ENCODE measurements at places on chromosomes 3 and 15. TPM values are rescaled to one million over a fixed set of nuclear protein-coding genes. Genes with fewer than 3 reads are reported as not detected.

MAPK6 gene
- 77.8 TPM for total RNA-seq

- DNase-seq, result no peak
- no peaks in the 10 kb centered on the region for H3K36me3 ChIP-seq
- H3K27ac ChIP-seq, result no peak overlapping the region
- no peaks in the 10 kb centered on the region for H3K27me3 ChIP-seq
- no peak overlapping the region for H3K4me3 ChIP-seq
Measured at GRCh38 chr3:153291059-153291685, 129.1 kb downstream of the RAP2B start.

DNA sequence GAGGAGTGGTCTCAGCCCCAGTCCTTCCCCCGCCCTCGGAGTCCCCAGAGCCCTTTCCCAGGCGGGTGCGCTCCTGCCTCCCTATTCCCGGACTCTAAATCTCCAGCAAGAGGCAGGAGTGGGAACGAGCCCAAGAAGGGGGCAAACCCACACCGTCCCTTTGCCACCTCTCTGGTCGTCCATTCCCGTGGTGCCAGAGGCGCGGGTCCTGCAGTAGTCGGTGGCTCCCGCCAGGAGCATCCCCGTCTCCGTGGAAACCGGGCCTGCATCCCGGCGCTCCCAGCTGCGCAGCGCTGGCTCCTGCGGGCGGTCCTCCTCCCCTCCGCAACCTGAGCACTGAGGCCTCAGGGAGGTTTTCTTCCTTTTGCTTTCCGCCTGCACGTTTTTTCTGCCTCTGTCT, 44.8 kb downstream of the LHFPL4 start:
- no peaks in the 10 kb centered on the region for H3K4me1 ChIP-seq
- no peaks in the 10 kb centered on the region for H3K36me3 ChIP-seq
- DNase-seq, result no peak
- H3K4me3 ChIP-seq, result no peak overlapping the region
- peaks cover 40% of the 10 kb centered on the region for H3K27me3 ChIP-seq

- DNase-seq, result no peak
- H3K4me1 ChIP-seq, result no peaks in the 10 kb centered on the region
- H3K27ac ChIP-seq, result no peak overlapping the region
- H3K4me3 ChIP-seq, result no peak overlapping the region
- H3K27me3 ChIP-seq, result no peaks in the 10 kb centered on the region
Measured at GRCh38 chr3:20001932-20002331, 10.1 kb downstream of the PP2D1 start.

FBXO40 gene
- total RNA-seq, result not detected

P2RY13 gene
- not detected for total RNA-seq

- DNase-seq, result no peak
- no peak overlapping the region for H3K27ac ChIP-seq
- H3K4me1 ChIP-seq, result peaks cover 11% of the 10 kb centered on the region
- H3K4me3 ChIP-seq, result no peak overlapping the region
- H3K27me3 ChIP-seq, result no peaks in the 10 kb centered on the region
Measured at GRCh38 chr3:120160050-120160449, 65.8 kb upstream of the GSK3B start.

DNA sequence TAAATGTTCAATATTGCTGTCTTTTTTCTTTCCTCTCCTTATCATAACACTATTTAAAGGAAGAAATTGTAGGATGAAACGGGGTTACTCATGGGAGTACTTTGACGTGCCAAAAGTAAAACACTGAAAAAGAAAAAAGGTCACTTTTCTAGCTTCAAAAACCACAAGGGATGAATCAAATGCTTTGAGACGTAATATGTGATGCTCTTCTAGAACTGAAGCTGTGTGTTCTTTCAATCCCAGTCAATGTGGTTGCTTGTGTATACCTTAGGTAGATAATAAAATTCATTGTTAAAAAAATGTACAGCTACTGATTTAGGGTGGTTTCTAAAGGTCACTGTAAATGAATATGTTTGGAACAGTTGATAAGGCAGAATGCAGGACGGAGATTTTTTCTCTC, 538.8 kb upstream of the ZNF717 start:
- no peaks in the 10 kb centered on the region for H3K27me3 ChIP-seq
- no peaks in the 10 kb centered on the region for H3K36me3 ChIP-seq
- H3K4me3 ChIP-seq, result no peak overlapping the region
- peaks cover 4% of the 10 kb centered on the region for H3K4me1 ChIP-seq

- peaks cover 15% of the 10 kb centered on the region for H3K27me3 ChIP-seq
- no peak overlapping the region for H3K27ac ChIP-seq
- no peak for DNase-seq
Measured at GRCh38 chr3:4750306-4750968, 228.8 kb upstream of the BHLHE40 start.

GOLGA8H gene
- total RNA-seq, result 2.1 TPM

- no peak for DNase-seq
- H3K27ac ChIP-seq, result no peak overlapping the region
- H3K4me3 ChIP-seq, result no peak overlapping the region
- no peaks in the 10 kb centered on the region for H3K36me3 ChIP-seq
Measured at GRCh38 chr15:68209735-68210408, 4.7 kb upstream of the CALML4 start.

GRCh38 chr3:143286392-143287010, 166.9 kb downstream of the CHST2 start:
- no peak for DNase-seq
- H3K27ac ChIP-seq, result no peak overlapping the region
- H3K4me3 ChIP-seq, result no peak overlapping the region
- H3K36me3 ChIP-seq, result no peaks in the 10 kb centered on the region

GRCh38 chr3:59316688-59317275, 267.0 kb upstream of the CFAP20DC start:
- no peak for DNase-seq
- peaks cover 2% of the 10 kb centered on the region for H3K36me3 ChIP-seq
- peaks cover 22% of the 10 kb centered on the region for H3K4me1 ChIP-seq
- H3K4me3 ChIP-seq, result no peak overlapping the region
- H3K27ac ChIP-seq, result no peak overlapping the region

- no peak overlapping the region for H3K4me3 ChIP-seq
- peaks cover 17% of the 10 kb centered on the region for H3K36me3 ChIP-seq
- no peaks in the 10 kb centered on the region for H3K27me3 ChIP-seq
- no peaks in the 10 kb centered on the region for H3K4me1 ChIP-seq
Measured at GRCh38 chr3:183854318-183855035, 29.1 kb upstream of the MAP6D1 start.

- H3K27ac ChIP-seq, result no peak overlapping the region
- no peaks in the 10 kb centered on the region for H3K36me3 ChIP-seq
- H3K4me1 ChIP-seq, result peaks cover 9% of the 10 kb centered on the region
Measured at GRCh38 chr15:52714968-52715367, 35.8 kb upstream of the ATOSA start.

DNA sequence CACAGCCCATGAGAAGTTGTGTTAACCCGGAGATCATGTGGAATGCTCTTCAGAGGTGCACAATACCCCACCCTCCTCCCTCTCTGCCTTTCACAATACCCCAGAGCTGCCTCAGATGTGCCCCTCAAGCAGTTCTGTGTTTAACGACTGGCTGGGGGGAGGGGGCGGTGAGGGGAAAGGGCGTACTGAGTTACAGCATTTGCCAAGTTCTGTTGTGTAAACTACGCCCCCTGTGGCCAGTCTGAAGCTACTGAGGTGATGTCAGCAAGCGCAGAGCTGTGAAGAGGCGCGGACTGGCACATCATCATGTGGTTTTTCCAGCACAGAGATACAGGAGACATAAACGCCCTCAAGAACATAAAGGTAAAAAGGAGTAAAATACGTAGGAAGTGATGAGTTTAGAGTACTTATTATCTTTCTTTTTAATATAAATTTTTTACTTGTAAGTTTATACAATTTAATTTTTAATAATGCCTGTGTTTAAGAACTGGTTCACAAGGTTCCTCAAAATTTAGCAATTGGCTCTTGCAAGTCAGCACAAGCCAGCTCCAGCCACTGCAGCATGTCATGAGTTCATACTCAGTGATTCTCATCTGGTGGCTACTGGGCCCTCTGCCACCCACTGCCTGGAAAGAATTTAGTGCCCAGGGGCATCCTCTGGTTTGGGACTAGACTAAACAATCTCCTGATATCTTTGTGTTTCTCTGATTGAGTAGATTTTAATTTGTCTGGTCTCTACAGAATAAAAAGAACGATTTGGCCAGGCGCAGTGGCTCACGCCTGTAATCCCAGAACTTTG, 1.7 kb downstream of the EPB42 start:
- no peaks in the 10 kb centered on the region for H3K36me3 ChIP-seq
- H3K27ac ChIP-seq, result no peak overlapping the region
- H3K4me1 ChIP-seq, result peaks cover 5% of the 10 kb centered on the region
- DNase-seq, result peak; percentile 25
- H3K27me3 ChIP-seq, result no peaks in the 10 kb centered on the region
- H3K4me3 ChIP-seq, result no peak overlapping the region

DNA sequence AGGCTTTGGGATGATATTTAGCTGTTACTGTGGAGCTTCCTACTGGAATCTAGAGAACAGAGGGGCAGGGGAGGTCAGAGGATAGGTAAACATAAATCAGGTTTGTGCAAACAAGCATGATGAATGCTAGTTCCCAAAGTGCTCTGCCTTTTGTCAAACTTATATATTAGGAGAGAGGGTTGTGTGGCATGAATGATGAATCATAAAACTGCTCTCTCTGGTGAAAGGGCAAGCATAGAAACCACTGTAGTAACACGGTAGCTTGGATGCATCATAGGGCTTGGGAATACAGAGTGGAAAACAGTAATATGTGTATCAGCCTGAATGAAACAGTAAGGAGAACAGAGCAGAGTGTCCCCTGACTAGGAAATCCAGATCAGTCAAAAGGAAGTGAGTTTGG, 486.7 kb downstream of the IL5RA start:
- H3K4me3 ChIP-seq, result no peak overlapping the region
- H3K27me3 ChIP-seq, result no peaks in the 10 kb centered on the region
- no peak overlapping the region for H3K27ac ChIP-seq
- no peaks in the 10 kb centered on the region for H3K36me3 ChIP-seq
- no peak for DNase-seq
- H3K4me1 ChIP-seq, result no peaks in the 10 kb centered on the region

DNA sequence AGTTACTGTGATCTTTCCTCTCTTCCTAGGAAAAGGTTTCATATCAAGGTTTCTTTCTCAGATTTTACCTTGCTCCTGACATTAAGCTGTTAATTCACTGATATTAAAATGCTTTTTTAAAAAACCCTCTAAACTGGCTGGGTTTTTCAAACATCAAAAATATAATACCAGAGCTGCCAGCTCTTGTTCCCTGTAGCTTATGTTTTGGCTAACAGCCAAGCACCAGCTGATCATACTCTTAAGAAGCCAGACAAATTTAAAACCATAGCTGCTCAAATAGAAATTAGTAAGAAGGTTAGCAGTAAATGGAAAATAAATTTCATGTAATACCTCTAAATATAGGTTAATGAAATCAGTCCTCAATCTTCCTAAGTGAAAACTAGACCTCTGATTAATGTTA, 657.5 kb downstream of the GRM7 start:
- H3K27me3 ChIP-seq, result no peaks in the 10 kb centered on the region
- H3K27ac ChIP-seq, result no peak overlapping the region
- no peak overlapping the region for H3K4me3 ChIP-seq
- H3K36me3 ChIP-seq, result peaks cover 1% of the 10 kb centered on the region
- H3K4me1 ChIP-seq, result peaks cover 11% of the 10 kb centered on the region
- no peak for DNase-seq

- H3K27ac ChIP-seq, result no peak overlapping the region
- H3K4me3 ChIP-seq, result no peak overlapping the region
- no peak for DNase-seq
- H3K4me1 ChIP-seq, result no peaks in the 10 kb centered on the region
- no peaks in the 10 kb centered on the region for H3K36me3 ChIP-seq
Measured at GRCh38 chr3:63450634-63451363, 172.7 kb downstream of the SYNPR start.

- no peak overlapping the region for H3K4me3 ChIP-seq
- H3K27me3 ChIP-seq, result no peaks in the 10 kb centered on the region
- no peaks in the 10 kb centered on the region for H3K4me1 ChIP-seq
- peaks cover 2% of the 10 kb centered on the region for H3K36me3 ChIP-seq
- no peak for DNase-seq
Measured at GRCh38 chr3:115986555-115987207, 363.4 kb downstream of the GAP43 start.

DNA sequence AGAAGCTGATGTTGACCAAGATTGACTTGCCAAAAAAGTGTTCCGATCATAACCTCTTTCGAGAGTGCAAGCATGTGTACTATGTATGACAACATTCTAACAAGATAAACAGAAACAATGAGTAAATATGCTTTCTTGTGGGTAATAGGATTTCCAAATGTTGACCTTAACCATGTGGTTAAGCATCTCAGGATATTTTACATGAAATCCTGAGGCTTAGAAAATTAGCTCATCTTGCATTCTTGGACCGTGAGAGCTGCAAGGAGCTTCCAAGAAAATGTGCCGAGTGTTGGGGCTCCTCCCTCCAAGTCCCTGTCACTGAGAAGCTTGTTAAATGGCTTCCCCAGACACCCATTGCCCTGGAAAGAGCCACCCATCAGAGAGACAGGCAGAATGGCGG, 50.1 kb downstream of the C3orf20 start:
- DNase-seq, result no peak
- peaks cover 8% of the 10 kb centered on the region for H3K4me1 ChIP-seq
- no peaks in the 10 kb centered on the region for H3K27me3 ChIP-seq
- H3K36me3 ChIP-seq, result no peaks in the 10 kb centered on the region
- H3K27ac ChIP-seq, result no peak overlapping the region

CAMKV gene
- total RNA-seq, result 41.2 TPM

C2CD4B gene
- total RNA-seq, result not detected

DNA sequence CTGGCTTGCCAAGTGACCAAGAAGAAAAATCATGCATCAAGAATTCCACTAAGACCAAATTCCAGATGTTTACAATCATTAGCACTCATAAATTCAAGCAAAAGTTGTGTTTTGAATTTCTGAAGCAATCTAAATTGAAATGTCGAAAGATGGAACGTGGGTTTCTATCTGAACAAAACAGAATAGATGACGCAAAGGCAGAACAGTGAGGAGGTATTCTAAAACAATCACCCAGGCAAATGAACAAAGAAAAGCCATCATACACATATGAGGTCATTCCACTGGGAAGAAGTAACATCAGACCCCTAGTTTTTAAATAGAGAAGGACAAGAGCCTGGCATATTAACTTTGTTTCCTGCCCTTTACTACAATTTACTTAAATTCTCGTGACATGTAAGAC, 58.0 kb downstream of the MCF2L2 start:
- peaks cover 1% of the 10 kb centered on the region for H3K4me1 ChIP-seq
- H3K27ac ChIP-seq, result no peak overlapping the region
- peaks cover 1% of the 10 kb centered on the region for H3K27me3 ChIP-seq
- no peak for DNase-seq

GRCh38 chr3:29827756-29828155, 546.9 kb downstream of the RBMS3 start:
- peaks cover 8% of the 10 kb centered on the region for H3K36me3 ChIP-seq
- no peak for DNase-seq
- H3K4me3 ChIP-seq, result no peak overlapping the region
- no peaks in the 10 kb centered on the region for H3K27me3 ChIP-seq
- H3K4me1 ChIP-seq, result no peaks in the 10 kb centered on the region

GRCh38 chr3:72977060-72977808, 19.4 kb upstream of the PPP4R2 start:
- H3K4me1 ChIP-seq, result no peaks in the 10 kb centered on the region
- H3K36me3 ChIP-seq, result no peaks in the 10 kb centered on the region

- no peak overlapping the region for H3K4me3 ChIP-seq
- H3K36me3 ChIP-seq, result peaks cover 19% of the 10 kb centered on the region
- H3K4me1 ChIP-seq, result no peaks in the 10 kb centered on the region
Measured at GRCh38 chr3:172294223-172294806, 153.9 kb downstream of the GHSR start.

CIDEC gene
- not detected for total RNA-seq

GRCh38 chr3:30754426-30754825, 140.0 kb downstream of the GADL1 start:
- no peak overlapping the region for H3K4me3 ChIP-seq
- peaks cover 4% of the 10 kb centered on the region for H3K4me1 ChIP-seq
- H3K27ac ChIP-seq, result no peak overlapping the region

- no peak overlapping the region for H3K27ac ChIP-seq
- no peak for DNase-seq
- peaks cover 82% of the 10 kb centered on the region for H3K4me1 ChIP-seq
- peak overlapping the region; percentile 35 for H3K4me3 ChIP-seq
Measured at GRCh38 chr3:147383617-147384016, 22.7 kb downstream of the ZIC4 start.

EPHB3 gene
- 13.4 TPM for total RNA-seq
